ENCODE measurements at places on chromosomes 11 and 22. TPM values are rescaled to one million over a fixed set of nuclear protein-coding genes. Genes with fewer than 3 reads are reported as not detected.

The APOA5 gene
- not detected for total RNA-seq

DNA sequence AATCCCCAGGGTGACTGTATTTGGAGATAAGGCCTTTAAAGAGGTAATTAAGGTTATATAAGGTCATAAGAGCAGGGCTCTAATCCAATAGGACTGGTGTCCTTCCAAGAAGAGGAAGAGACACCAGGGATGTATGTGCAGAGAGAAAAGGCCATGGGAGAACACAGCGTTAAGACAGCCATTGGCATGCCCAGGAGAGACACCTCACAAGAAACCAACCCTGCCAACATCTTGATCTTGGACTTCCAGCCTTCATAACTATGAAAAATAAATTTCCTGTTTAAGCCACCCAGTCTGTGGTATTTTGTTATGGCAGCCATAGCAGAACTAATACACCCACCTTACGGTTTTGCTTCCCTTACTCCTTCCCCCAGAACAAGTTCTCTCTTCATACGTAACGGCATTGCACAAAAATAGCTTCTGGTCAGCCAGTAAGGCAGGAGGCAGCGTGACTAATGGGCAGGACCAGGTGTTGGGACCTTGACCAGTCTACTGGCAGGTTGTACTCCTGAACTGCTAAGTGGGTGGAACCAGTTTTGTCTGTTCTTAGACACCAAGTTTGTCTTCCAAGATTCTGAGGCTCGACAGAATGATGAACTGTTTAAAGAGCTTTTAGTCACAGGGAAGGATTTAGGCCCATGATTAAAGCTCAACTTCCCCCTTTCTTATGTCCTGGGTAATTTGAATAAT lies 31.9 kb upstream of the UPB1 start:
- no peak for DNase-seq

GRCh38 chr11:112793416-112793815 lies 167.8 kb upstream of the NCAM1 start:
- DNase-seq: no peak

DNA sequence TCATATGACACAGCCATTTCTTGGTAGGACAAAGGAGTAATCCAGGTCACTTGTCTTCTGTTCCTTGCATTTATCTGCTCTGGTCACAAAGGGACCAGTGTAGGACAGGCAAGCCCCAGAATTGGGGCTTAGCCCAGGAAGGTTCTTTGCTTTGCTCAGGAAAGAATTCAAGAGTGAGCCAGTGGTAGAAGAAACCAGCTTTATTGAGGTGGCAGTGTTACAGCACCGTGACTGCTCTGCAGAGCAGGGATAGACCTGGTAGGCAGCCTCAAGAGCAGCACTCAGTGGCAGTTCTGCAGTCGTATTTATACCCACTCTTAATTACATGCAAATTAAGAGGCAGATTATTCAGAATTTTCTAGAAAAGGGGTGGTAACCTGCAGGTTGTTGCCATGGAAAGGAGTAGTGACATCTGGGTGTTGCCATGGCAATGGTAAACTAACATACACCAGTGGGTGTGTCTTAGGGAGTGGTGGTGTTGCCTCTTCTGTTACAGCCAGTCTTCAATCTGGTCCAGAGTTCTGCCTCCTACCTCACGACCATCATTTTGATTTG lies 84.9 kb upstream of the RAB1B start:
- no peak for DNase-seq

DNA sequence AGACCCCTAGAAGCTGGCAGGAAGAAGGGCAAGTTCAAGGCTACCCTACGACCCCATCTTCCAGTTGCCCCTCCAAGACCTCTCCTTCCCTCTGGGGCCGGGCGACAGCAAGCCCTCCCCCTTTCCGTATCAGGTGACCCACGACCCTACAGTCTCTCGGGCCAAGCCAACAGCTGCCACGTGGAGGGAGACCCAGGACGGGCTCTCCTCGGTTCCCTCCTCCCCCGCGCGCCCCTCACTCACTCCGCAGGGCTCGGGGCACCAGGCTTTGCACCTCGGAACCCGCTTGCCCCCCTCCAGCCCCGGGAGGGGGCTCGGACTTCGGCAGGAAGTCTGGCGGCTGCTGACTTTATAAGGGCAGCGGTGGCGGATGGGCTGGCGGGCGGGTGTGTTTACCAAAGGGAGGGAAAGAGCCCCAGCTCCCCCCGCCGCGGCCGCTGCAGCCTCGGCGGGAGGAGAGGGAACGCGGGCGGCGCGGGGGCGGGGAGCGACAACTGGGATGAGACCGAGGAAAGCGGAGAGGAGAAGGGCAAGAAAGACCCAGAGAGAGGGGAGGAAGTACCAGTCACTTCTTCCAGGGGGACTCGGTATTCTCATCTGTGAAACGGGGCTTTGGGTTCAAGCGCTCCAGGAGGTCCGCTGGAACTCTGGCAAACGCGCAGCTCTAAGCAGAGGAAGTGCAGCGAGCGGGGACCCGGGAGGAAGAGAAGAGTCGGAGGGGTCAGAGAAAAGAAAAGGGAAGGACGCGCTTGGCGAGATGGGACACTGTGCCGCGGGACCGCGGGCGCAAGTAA lies 767 bp downstream of the SLC43A1 start:
- peak; percentile 44 for DNase-seq

DNA sequence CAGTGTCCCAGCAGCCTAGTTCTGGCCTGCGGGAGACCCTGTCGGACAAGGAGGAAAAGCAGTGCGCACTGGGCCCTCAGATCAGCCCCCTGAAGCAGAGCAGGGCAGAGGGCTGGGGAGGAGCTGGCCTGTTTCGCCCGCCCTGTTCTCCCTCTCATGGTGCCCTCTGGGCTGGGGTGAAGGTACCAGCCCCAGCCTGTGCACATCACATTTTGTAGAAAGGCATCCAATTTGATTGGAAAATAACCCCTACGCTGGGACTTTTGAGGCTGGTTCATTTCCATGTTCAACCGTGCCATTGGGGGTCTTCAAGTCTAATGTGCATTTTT lies 832 bp upstream of the NAP1L4 start:
- DNase-seq: no peak

DNA sequence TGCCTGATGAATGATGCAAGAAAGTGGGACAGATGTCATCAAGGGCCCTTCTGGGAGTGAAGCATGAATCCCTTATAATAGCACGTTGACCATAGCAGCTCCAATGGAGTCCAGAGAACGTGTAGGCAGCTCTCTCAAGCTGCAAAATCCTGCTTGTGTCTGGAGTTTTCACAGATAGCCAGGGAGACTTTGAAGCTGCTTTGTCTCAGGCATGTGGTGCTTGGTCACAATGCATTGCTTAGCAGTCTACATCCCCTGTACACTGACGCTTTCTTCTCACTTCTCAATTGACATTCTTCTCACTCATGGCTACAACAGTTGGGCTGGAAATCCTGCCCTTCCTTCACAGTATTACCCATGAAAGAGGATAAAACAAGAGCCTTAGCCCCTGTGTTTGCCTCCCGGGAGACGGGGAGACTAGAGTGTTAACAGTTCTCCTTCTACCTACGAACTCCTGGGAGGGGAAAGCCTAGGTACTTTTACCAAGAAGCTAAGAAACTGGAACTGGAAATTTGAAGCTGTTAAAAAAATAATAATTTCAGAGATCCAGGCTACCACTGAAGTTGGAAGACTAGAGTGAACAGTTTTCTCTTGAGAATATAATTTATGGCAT lies 20.7 kb upstream of the MMP7 start:
- no peak for DNase-seq

GRCh38 chr11:57599381-57599780 lies 1.9 kb downstream of the SERPING1 start:
- no peak for DNase-seq

GRCh38 chr22:49079027-49079725 lies 748.5 kb downstream of the BRD1 start:
- no peak for DNase-seq

GRCh38 chr11:67054836-67055523 lies 1.7 kb upstream of the RHOD start:
- no peak for DNase-seq
